Activated naive CD8-positive, alpha-beta T cell treated with anti-CD3 and anti-CD28 coated beads, Interleukin-2, amount 50 U/mL, for 24 hours (primary cell): ENCODE measurements at places on chromosomes 4 and X.
A peak's percentile ranks its signal among the peaks of the same experiment; 100 is the strongest.

GRCh38 chr4:169332583-169332982, 61.8 kb upstream of the SH3RF1 start:
- no peak for DNase-seq

- no peak for DNase-seq
Measured at GRCh38 chr4:1112174-1112820, 1.1 kb downstream of the RNF212 start.

DNA sequence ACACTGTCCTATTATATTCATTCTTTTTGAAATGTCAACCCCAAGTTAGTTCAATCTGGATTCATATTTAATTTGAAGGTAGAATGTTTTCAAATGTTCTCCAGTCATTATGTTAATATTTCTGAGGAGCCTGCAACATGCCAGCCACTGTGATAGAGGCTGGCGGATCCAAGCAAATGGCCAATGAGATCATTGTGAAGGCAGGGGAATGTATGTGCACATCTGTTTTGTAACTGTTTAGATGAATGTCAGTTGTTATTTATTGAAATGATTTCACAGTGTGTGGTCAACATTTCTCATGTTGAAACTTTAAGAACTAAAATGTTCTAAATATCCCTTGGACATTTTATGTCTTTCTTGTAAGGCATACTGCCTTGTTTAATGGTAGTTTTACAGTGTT, 1.6 kb downstream of the CXCL1 start:
- no peak for DNase-seq

GRCh38 chr4:123830930-123831329, 434.3 kb downstream of the SPRY1 start:
- no peak for DNase-seq

DNA sequence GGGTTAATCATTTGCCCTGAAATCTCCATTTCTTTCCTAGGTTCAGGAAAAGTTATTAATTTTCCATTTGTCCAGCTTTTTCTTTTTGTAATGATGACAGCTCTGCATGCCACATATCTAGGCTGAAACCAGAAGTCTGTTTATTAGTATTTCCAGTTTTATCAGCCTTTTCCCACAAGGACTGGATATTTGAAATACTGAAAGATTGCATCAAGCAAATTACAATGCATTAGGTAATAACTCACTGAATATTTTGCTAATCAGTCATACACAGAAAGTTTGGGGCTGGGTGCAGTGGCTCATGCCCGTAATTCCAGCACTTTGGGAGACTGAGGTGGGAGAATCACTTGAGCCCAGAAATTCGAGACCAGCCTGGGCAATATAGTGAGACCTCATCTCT, 21.5 kb downstream of the SLC9A7 start:
- DNase-seq, result no peak

GRCh38 chr4:181581983-181582382, 661.2 kb upstream of the TENM3 start:
- no peak for DNase-seq

DNA sequence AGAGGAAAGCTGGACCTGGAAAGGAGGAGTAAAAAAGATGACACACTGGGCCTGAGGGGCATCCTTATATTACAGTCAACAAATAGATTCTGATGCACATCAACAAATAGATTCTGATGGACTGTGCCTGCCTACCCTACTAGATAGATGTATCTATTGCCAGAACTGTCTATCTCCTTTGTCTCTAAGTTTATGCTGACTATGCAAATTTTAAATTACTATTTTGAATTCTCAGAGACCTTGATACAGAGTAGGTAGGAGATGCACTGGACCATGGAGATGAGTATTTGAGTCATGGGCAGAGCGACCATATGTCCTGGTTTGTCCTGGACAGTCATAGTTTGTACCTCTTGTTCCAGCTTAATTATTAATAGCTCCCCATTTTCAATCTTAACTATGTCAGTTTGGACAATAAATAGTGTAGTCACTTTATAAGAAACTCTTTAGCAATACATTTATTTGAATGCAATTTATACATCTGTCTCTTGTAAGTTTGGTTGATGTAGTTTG, 247.9 kb upstream of the PPP1R2C start:
- no peak for DNase-seq

GRCh38 chr4:175813821-175814220, 1.8 kb upstream of the GPM6A start:
- no peak for DNase-seq

DNA sequence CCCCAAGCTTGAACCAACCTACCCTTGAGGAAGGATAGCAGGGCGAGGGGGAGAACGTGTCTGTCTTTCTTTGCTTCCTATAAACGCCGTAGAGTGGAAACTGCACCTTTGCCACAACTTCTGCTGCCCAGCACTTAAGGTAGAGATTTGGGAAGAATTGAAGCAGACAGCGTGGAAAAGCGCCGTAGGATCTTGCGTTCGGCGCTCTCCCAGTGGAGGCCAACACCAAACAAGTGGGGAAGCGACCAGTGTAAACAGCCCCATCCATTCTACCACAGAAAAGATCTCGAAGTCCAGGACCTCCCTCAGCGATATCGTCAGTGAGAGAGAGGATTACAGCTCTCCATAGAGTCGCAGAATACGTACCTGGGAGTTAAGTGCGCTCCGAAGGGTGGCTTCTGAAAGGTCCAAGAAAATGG, 3.9 kb upstream of the NKX6-1 start:
- DNase-seq, result no peak

- no peak for DNase-seq
Measured at GRCh38 chr4:11769434-11769833, 340.7 kb upstream of the HS3ST1 start.

DNA sequence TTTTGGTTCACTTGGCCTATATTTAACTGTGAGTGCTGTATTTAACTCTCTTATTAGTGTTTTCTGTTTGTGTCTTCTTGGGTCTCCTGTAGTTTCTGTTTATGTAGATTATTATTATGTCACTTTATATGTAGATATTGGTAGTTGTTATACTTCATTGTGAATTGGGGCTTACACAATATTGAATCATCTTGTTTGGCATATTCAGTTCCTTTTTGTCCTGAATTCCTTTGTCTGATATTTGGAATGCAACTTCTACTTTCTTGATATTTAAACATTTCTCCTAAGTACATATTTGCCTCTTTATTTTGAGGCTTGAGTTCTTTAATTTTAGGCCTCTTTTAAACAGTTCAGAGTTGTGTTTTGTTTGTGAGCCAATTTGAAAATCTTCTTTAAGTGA, 544.8 kb upstream of the ADGRL3 start:
- DNase-seq, result no peak

DNA sequence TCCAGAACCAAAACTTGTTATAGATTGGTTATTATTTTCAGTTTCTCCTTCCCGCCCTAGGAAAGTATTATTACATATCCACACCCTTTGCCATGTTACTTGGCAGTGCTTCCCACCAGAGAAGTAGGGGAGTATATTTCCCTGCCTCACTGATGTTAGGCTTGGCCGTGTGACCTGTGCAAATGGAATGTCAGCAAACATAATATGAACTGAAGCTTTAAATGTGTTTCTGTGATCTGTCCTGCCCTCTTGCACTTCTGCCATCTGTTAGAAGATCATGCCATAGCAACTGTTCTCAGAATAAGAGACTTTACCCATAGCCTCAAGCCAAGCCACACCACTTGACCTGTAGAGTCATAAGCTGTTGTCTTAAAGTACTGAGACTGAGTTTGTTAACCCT, 36.7 kb upstream of the NEUROG2 start:
- no peak for DNase-seq

- no peak for DNase-seq
Measured at GRCh38 chr4:174658246-174658645, 136.0 kb upstream of the HPGD start.

- no peak for DNase-seq
Measured at GRCh38 chrX:33333271-33333670, 121.9 kb upstream of the DMD start.

DNA sequence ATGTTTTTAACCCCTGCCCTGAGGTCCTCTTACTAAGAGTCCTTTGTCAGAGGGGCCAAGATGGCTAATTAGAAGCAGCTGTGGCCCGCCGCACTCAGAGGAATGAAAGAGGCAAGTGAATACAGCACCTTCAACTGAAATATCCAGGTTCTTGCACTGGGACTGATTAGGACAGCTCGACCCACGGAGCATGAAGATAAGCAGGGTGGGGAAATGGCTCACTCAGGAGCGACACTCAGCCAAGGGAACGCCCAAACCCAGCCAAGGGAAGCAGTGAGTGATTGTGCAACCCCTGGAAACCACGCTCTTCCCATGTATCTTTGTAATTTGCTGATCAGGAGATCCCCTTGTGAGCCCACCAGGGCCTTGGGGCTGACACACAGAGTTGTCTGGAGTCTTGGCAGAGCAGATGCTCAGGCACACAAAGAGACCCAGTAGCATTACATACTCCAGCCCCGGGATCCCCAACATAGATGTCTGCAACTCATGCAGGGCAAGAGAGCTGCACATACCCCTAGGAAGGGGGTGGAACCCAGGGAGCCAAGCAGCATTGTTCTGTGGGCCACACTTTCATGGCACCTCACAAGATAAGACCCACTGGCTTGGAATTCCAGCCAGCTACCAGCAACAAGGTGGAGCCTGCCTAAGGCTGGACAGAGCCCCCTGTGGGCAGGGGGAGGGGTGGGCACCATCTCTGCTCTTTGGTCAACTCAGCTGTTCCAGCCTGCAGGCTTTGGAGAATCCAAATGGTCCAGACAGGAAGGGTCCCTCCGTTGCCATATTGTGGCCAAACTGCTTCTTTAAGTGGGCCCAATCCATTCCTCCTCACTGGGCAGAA, 23.3 kb downstream of the F8A3 start:
- no peak for DNase-seq

DNA sequence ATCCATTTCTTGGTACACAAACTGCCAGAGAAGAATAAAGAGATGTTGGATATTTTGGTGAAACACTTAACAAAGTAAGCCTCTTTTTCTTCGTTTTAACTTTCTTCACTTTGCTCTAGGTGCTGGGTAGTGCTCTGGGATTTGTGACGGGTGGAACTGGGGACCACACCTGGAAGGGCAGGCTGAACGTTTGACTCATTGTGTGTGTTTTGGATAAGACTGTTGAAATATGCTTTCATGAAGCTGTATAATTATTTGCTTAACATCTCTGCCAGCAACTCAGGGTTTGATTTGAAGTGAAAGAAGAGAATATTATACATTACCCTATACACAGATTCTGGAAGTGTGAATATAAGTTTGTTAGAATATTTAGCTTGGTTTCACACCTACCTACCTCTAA, 233.2 kb downstream of the ARHGAP10 start:
- DNase-seq, result no peak

DNA sequence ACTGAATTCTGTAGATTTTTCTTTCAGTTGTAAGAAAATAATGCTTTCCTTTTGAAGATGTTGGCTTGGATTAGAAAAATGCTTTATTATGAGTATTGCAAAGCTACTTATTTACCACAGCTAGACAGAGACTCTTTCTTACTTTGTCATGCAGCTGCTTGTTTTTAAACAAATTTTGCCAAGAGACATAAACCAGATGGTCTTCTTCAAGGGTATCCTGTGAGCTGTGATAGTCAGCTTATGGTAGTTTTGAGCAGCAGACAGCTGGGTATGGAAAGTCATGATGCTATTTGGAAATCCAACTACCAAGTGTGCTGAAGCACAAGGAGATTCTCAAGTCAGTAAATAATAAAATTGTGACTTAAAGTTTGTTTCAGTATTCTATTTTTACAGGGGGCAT, 941.5 kb downstream of the DMD start:
- no peak for DNase-seq

DNA sequence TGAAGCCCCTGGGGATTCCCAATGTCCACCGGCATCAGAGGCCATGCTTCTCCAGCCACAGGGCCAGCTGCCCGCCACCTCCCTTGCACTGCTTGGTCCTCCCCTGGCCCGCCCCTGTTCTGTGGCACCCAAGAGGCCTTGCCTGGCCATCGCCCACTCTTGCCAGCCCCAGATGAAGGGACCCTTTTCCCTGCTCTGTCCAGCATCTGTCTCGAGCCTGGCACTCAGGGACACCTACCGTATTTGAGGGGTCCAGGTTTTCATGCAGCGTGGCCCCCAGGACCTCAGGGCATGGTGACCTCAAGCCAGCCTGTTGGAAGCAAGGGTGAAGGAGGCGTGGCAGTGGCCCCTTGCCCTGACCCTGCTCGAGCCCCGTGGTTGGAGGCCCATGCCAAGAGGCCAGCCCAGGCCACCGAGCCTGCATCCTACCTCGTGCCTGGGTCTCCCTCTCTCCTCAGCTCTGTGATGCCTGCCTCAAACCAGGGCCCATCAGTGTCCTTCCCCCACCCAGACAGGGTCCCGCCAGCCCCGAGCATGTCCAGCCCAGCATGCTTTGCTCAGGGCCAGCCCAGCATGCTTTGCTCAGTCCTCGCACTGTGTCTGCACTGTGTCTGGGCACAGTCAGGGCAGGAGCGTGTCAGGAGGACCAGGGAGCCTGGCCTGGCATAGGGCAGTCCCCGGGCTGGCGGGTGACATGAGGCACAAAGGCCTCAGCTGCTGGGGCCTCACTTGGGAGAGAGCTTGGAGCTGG, 14.3 kb upstream of the FGFR3 start:
- DNase-seq, result no peak

GRCh38 chrX:37746218-37746941, 33.5 kb upstream of the CYBB start:
- DNase-seq, result peak; percentile 44

DNA sequence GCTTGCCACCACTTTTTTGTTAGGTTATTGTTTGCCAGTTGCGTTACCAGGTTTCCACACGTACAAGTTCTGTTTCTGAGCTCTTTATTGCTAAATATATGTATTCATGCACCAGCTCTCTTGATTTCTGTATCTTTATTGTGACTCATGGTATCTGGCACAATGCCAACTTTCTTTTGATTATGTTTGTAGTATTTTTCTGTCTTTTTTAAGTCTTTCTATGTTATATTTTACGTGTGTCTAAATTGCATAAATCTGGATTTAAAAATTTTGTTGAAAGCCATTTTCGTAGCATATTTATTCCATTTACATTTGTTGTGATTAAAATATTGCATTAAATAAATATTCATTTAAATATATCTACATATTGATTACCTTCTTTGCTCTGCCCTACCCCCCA, 73.8 kb downstream of the KDM6A start:
- DNase-seq, result no peak

- DNase-seq, result no peak
Measured at GRCh38 chrX:43718081-43718480, 62.0 kb downstream of the MAOA start.

GRCh38 chr4:19945979-19946380, 305.7 kb upstream of the SLIT2 start:
- DNase-seq, result no peak

- no peak for DNase-seq
Measured at GRCh38 chr4:123583043-123583442, 186.4 kb downstream of the SPRY1 start.

- DNase-seq, result no peak
Measured at GRCh38 chrX:19303256-19303880, 40.4 kb upstream of the PDHA1 start.

GRCh38 chrX:48711929-48712505, 15.5 kb downstream of the SUV39H1 start:
- no peak for DNase-seq

DNA sequence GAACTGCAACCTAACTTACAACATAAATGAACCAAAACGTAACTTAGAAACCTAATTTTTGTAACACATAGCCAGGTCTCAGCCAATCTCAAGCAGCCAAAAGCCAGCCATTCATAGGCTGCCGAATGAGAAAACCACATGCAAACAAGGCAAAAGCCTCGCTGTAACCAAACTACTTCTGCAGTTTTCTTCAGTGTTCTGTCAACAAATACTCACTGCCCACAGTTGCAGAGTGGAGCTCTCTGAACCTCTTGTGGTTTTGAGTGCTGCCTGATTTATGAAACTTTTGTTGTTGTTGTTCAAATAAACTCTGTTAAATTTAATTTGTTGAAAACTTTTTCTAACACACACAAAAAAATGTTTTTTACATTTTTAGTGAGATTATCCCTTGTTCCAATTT, 251.2 kb downstream of the PAPSS1 start:
- no peak for DNase-seq
